Mammary epithelial cell (primary cell): ENCODE measurements at places on chromosomes 2 and 18. TPM values are rescaled to one million over a fixed set of nuclear protein-coding genes. Genes with fewer than 3 reads are reported as not detected.

Gene FBXO41
- 4.5 TPM for polyA plus RNA-seq

Gene DOK6
- not detected for polyA plus RNA-seq

DNA sequence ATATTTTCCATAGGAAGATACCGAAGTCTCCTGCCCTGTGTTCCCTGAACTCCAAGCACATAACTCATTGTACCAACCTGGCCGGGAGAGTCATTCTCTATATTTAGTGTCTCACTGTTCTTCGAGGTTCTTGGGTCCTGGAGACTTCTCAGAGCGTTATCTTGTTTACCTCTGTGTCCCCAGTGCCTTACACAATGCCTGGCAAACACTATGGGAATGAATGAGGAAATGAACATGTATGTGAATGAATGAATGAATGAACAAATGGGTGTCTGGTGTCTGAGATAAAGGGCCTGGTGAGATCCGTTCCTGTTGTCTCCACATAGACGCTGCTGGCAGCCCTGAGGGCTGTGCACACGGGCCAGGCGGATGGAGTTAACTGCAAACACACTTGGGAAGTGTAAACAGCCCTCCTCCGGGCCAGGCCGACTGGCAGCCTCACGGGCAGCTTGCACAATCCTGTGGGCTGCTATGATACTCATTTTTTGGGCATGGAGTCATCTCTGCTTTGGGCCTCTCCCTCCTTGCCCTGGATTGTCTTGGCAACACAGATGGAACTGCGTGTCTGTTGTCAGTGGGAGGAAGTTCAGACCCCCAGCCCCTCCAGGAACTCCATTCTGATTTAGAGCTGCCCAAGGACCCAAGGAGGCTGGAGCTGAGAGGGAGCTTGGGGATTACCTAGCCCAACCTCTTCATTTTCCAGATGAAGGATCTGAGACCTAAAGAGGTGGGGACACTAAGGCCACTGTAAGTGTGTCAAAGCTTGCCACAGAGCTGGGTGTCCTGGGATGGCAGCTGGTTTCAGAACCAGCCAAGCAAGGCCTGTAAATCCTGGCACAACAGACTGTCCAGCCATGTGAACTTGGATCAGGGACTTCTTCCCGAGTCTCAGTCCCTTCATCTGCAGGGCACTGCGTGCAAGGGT lies 124.4 kb downstream of the INHBB start:
- peak; percentile 87 for DNase-seq

DNA sequence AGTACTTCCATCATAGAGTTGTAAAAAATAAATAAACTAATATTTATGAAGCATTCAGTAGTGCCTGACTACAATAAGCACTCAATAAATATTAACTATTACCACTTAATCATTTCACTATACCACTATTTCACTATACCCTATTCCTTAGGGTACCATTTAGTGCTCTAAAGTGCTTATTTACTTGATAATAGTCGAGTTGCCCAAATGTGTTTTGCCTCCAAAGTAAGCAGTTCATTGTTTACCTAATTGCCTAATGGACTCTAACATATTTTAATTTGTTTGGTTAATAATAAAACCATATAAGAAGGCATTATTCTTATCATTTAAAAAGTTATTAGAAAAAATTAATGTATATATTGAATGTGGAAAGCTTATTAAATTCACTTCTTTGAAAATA lies 33.0 kb upstream of the MAP2 start:
- DNase-seq: no peak

DNA sequence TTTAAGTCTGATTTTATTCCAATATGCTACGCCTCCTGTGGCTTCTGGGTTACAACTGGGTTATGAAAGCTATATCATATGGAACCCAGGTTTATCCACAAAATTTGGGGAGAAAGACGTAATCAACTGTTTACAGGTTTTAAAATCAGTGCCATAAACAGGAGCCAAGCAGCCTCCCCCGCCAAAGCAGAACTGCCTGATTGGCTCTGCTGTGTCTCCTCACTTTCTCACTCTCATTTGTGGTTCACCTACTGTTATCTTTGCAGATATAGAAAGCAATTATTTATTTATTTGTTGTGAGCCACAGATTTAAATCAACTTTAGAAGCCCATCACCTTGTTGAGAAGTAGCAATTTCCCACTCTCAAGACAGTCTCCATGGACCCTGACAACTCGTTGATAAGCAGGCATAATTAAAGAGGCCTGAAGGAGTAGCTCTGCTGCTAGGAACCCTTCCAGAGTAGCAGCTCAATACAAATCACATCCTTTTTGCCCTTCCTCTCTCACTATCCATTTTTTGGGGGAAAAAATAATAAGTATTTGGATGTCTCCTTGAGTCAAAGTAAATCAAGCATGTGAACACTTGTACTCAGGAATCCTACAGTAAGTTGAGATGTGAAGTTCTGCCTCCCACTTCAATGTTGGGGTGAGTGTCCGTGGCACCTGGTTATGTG lies 191.0 kb upstream of the CCDC150 start:
- DNase-seq: no peak

DNA sequence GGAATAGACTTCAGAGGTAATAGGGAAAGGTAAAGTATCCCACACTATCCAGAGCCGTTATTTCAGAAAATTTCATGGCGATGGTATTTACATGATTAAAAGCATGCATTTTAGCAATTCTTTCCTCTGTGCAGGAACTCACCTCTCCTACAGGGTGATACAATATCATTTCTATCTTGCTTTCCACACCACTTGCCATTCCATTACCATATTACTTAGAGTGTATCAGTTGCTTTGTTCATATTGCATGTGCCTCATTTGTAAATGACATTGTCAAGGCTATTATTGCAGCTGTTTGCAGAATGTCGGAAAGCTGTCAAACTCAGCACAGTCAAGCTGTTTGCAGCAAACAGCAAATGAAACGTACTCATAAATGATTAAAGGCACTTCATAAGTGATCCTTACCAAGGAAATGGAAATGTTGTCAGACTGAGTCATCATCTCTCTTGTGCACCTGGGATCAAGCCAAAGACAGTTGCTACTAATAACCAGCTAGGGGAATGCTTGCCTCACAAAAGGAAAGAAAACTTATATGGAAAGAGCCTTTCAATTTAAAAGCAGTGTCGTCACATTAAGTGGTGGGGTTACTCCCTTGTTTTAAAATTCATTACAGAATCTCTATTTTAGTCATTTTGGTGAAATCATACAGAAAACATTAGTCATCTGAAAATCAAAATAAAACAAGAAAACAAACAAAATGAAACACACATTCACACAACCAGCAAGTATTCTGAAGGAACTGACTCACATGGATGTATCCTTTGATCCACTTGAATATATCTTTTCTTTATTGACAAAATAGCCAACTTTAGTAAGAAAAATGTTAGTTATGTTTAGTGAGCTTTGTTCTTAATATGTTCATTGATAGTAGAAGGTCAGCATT lies 1064.1 kb upstream of the CNTNAP5 start:
- DNase-seq: peak; percentile 78

- no peak for DNase-seq
Observed at GRCh38 chr2:101733257-101733993, 35.9 kb downstream of the MAP4K4 start.

DNA sequence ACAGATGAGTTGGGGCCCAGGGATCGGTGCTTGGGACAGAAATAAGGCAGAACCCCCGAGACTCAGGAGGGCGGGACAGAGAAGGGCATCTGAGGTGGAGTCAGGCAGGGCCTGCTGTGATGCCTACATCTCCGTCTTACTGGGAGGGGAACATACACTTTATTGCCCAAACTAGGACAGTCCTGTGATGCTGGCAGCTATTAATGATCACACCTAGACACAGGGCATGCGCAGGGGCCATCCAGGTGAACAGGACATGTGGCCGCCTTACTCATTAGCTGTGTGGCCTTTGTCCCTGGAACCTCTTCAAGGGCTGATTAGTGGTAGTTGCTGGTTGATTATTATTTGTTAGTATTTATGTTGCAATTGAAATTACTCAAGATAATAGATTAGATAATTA lies 33.2 kb downstream of the MLPH start:
- no peak for DNase-seq

DNA sequence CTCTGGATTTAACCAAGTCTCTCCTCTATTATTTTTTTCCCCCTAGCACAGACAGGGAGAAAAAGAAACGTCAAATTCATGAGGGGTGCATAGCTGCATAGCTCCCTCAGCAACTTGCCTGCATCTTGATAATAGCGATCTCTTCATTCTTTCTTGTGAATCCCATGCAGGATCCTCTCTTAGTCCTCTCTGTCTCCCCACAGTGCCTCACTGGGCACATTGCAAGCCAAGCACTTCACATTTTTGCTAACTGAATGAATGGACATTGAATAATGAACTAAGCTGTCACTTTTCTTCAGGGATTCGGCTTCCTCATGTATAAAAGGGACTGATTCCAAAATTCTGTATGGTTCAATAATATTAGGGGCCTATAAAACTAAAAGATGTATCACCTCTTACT lies 2.9 kb upstream of the EPB41L3 start:
- no peak for DNase-seq

DNA sequence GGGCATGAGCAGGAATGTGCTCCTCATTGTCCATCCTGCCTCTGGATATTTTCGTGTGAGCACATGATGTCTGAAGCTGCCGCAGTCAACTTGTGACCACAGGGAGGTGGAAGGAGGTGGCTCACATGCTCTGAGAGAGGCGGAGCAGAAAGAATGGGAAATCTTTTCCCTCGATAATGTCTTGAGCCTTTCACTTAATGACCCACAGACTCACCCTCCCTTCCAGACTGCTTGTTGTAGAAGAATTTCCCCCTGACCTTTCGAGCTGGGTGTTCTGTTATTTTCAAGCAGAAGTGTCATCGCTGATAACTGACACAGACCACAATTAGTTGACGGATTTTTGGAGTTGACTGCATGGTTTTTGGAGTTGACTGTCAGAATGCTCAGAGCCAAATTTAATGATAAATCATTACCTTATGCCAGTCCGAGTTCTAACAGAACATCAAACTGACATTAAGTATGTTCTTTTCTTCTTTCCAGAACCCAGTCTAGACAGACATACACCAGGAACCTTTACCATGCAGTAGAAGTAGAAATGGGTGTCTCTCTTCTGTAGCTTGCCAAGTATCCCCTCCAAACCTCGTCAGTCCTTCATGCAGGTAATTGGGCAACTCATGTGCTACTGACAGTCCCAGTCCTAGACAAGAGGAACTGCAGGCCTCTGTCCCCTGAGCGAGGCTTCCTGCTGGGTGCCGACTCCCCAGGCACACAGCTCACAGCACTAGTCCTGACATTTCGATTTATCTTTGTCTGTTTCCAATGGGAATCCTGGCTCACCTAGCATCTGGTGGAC lies 29.4 kb upstream of the RTTN start:
- DNase-seq: no peak

DNA sequence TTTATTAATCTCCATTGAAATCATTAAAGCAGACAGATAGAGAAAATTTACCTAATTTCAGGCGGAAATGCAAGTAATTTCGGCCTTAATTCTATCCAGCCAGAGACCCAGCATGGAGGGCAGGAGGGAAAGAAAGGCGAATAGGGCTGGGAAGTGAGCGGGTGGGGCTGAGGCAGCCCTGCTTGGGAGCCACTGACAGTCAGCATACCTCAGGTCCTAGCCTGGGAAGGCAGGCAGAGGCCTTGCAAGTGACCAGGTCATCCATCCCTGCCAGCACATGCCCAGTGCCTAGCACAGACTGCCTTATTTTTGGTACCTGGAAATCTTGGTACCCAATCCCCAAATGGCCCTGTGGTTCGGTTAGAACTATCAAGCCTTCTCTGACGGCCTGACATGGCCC lies 1.5 kb downstream of the GDF7 start:
- DNase-seq: no peak

DNA sequence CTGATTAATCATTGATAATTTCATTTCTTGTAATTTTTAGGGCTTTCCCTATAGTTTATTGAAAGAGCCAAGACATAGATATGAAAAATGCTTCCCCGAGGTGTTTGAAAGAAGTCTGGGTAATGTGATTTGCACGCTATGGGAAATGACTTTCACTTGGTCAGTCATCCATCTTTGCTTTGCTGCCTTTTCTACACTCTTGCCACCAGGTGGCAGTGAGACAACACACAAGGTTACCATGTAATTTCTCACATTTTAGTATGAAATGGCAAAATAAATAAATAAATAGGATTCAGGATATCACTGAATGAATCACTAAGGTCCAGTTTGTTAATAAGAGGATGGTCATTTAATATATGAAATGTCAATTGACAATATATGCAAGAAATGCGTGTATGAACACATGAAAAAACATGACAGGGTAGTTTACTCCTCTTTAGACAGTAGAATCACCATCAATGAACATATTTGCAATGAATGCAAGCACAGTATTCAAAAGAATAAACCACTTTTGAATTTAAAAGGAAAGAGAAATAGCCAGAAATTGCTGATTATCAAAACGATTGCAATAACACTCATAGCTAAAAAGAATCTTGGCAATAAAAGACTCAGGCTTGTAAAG lies 52.2 kb upstream of the KCNH7 start:
- DNase-seq: peak; percentile 57

DNA sequence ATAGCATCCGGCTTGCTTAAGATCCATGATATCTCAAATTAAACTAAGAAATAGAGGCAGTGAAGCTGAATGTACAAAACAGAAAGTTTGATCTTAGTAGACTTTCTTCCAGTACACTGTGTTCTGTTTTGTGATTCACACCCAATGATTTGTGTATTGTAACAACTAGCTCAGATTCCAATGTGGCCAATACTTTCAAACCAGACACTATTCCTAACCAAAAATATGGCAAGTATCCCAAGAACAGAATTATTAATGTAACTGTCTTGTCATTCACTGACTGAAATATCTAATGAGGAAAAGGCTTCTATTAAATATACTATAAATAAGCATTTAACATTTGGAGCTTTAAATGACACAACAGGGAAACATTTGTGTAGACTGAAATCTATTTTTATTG lies 299.1 kb downstream of the NRXN1 start:
- no peak for DNase-seq

- DNase-seq: no peak
Observed at GRCh38 chr18:58552057-58552461, 76.8 kb downstream of the ALPK2 start.

GRCh38 chr2:83990636-83991035 lies 468.4 kb downstream of the SUCLG1 start:
- peak; percentile 9 for DNase-seq
